ENCODE measurements at places on chromosomes 7 and 10.
A peak's percentile ranks its signal among the peaks of the same experiment; 100 is the strongest.

DNA sequence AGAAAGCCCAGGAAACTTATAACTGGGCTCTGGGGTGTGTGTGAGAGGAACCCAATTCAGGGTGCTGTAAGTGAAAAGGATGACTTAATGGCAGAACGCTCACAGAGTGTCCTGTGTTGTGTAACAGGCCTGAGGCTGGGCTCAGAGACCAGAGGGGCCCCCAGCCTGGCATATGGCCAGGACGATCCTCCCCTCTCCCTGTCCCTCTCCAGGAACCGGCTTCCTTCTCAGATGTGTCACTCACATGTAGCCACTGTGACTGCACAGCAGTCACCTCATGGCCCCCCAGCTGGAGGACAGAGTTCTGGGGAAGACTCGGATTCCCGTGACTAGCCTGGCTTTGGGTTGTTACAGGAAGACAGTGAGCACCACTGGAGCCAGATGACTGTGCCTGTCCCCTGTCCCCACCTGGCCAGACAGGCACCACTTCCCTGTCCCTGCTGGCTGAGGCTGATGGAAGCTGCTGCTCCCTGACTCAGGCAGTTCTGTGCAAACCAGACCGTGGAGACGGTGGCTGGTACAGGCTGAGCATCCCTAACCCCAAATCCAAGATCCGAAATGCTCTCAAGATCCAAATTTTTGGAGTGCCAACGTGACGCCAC, 220.5 kb downstream of the MLLT10 start:
- DNase-seq: no peak

DNA sequence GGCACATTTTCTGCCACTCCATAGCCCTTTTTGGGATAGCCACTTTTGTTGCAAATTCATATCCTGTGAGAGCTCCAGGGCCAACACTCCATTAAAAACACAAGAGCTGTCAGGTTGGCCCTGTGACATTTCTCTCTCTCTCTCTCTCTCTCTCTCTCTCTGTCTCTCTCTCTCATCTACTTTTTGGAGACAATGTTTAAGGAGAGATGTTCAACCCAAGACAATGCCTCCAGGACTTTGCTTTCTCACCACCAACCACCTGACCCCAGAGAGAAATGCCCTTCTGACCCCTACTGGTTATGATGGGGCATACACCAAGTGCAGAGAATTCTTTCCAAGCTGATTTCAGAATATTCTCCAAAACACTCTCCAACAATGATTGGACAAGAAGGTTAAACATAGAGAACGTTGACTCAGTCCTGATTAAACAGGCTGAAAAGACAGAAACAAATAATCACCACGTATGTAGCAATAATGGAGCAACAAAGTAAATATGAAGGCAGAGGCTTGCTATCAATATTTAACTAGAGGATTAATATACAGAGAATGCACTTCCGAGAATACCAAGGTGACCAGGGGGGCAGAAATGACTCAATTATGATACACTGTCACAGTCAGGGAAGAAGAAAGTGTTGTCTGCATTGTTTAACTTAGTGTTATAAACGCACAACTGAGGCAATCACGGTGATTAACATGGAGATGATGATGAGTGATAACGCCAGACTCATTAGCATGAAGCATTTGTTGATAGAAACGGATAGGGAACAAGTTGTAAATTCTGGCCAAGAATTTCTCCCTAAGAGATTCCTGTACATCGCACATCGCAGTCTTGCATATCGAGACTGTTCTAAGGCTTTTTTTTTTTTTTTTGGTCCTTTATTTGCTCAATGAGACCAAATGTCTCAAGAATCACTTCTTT, 178.5 kb downstream of the NRP1 start:
- peak; percentile 30 for DNase-seq

DNA sequence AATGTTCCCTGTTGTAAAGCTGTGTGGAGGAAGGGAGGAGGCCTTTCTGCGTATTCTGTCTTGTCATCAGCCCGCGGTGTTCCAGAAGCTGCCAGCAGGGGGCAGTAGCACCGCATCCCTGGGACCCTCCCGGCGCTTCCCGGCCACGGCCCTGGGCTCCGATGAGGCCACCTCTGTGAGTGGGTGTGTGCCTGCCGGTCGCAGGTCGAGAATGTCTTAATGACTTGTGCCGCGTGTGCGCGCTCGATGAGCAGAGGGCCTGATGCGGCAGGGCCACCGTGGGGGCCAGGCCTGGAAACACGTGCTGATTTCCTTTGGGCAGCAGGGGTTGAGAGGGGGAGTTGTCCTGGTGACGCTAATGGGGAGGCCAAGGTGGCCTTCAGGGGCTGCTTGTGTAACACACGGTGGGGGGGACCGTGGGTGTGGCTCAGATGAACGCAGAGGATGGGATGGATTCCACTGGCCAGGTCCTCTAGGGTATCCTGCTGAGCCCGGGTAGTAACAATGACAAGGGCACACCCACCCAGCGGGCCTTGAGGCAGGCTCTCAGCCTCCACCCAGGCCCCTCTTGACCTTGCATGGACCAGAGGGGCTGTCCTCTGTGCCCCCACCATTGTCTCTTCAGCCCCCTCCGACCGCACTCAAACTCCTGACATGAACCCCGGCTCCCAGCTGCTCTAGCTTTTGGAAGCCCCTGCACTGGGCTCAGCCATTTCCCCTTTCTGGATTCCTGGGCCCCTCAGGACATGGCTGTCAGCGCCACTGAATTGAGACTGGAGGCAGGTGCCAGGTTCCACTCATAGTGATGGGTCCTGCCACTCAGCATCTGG, 135.9 kb upstream of the PODXL start:
- DNase-seq: peak; percentile 14

GRCh38 chr10:79555354-79556309, 4.6 kb downstream of the SFTPA2 start:
- DNase-seq: no peak

DNA sequence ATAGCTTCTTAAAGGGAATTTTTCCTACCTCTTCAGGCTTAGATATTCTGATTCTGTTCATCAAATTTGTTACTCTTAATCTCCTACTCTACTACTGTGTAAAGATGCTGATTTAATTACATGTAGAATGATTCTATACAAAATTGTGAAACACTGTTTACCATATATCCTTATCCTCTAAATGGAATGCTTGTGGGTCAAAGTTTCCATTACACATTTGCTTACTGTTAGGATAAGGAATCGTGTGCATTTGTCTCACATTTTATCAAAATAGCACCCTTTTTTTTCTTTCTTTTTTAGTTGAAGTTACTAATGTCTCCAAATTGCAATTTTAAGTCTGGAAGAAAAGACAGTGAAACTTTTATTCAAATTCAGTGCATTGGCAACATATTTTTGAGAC, 65.3 kb downstream of the TFEC start:
- DNase-seq: no peak

DNA sequence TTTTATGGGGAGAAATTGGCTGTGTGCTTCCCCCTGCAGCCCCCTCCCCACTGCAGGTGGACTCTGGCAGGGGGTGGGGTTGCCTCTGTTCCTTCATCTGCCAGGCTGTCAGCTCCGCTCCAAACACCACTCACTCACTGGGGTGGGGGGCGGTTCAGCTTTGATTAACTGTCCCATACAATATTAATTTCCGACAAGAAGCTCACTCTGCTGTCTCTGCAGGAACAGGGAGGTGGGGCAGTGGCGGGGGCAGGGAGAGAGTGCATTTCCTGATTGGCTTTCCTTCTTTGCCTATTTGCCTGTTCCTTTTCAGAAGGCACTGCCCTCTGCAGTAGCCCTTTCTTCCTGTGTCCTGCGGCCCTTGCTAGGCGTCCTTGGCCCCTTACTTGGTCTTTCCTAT, 500.8 kb downstream of the PLXNA4 start:
- DNase-seq: no peak

GRCh38 chr10:71589617-71590551, 129.7 kb downstream of the C10orf105 start:
- DNase-seq: no peak

DNA sequence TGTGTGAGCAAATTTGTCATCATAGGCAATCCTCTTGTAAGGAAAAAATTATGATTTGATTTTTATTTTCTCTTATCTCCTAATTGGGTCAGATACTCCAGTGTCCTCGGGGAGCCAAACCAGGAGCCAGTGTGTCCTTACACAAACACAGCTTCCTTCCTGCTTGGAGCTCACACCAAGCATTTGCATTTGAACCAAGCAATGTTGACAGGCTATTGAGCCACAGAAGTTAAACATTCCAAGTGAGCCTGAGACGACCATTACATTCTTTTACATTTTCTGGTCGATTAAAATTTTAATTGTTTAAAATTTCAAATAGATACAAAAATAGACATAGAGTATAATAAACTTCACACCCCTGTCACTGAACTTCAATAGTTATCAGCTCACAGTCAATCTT, 194.8 kb downstream of the CFTR start:
- no peak for DNase-seq

DNA sequence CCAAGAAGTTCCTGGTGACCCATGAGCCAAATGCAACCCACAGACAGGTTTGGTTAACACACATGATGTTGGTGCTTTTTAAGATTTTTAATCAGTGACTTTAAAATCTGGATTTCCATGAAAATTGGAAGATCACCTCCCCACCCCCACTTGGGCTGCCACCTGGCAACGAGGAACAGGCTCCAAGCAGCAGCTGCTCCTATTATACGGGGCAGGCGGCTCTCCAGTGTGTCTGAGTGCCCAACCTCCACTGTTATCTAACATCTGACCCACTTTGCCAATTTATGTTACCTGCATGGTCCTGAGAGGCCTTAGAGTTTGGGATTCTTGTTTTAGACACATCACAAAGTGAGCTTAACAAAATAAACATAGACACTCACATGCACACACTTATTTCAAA, 56.4 kb downstream of the SGMS1 start:
- DNase-seq: no peak

GRCh38 chr10:6082496-6083395, 6.1 kb upstream of the RBM17 start:
- no peak for DNase-seq

GRCh38 chr7:52961084-52961483, 74.3 kb upstream of the POM121L12 start:
- DNase-seq: no peak

Measured in activated CD4-positive, alpha-beta T cell treated with anti-CD3 and anti-CD28 coated beads, Interleukin-2, amount 50 U/mL, for 1 hour (primary cell).